GM20000 (cell line): ENCODE measurements at places on chromosomes 3 and 15.

DNA sequence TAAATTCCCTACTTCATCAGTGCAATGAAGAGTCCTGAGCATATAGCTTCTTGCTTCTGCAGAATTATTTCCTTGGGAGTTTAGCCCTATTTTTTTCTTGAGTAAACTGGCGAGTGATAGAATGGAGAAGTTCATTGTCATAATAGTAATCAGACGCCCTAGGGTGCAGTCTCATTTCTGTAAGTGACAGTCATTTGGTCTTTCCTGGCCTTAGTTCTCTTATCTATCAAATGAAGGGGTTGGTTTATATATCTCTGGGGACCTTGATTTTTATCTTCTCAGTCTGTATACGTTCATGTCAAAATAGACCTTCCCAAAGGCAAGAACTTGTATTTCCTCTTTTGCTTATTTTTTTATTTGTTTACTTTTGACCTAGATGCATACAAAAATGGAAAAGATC is 9.9 kb upstream of the ALPK3 start:
- DNase-seq, result no peak

DNA sequence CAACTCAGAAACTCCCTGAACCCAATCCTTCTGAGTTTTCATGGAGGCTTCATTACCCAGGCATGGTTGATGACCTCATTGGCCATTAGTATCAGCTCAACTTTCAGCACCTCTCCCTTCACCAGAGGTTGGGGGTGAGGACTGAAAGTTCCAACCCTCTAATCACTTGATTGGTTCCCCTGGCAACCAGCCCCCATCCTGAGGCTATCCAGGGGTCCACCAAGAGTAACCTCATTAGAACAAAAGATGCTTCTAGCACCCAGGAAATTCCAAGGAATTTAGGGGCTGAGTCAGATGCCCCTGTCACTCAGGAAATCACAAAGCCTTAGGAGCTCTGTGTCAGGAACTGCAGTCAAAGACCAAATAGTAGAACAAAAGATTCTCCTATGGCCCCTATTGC is 43.8 kb downstream of the ADAMTSL3 start:
- DNase-seq, result no peak

DNA sequence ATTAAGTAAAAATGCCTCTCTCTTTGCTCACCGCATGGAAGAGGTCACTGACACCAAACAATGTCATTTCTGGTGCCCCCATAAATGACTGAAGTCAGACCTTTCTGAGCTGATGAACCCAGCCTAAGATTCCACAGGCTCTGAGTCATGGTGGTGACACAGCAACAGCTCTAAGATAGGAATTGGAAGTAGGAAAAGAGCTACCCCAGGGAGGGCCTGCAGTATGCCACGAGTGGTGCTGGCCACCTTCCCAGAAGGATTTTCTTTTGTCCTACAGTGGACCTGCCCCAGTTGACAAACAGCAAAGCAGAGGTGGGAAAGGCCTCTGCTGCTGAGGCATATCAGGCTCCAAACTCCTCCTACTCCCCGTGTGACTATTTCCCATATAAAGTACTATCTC is 208.1 kb downstream of the MINAR1 start:
- DNase-seq, result no peak

- no peak for DNase-seq
These were observed 32.7 kb downstream of the GNB4 start for GRCh38 chr3:179418610-179419009.

- no peak for DNase-seq
These were observed 5.1 kb upstream of the NEDD4 start for GRCh38 chr15:55998478-55998877.
